ENCODE measurements at places on chromosomes 3 and 15. TPM values are rescaled to one million over a fixed set of nuclear protein-coding genes. Genes with fewer than 3 reads are reported as not detected.

GRCh38 chr3:32239307-32240158 is 1.1 kb downstream of the CMTM8 start:
- no peak for DNase-seq

- no peak for DNase-seq
Measured at GRCh38 chr15:29623116-29623639, 199.1 kb downstream of the TJP1 start.

- DNase-seq: no peak
Measured at GRCh38 chr3:25344670-25345069, 83.4 kb upstream of the RARB start.

- no peak for DNase-seq
Measured at GRCh38 chr3:127457094-127457475, 133.4 kb downstream of the TPRA1 start.

DNA sequence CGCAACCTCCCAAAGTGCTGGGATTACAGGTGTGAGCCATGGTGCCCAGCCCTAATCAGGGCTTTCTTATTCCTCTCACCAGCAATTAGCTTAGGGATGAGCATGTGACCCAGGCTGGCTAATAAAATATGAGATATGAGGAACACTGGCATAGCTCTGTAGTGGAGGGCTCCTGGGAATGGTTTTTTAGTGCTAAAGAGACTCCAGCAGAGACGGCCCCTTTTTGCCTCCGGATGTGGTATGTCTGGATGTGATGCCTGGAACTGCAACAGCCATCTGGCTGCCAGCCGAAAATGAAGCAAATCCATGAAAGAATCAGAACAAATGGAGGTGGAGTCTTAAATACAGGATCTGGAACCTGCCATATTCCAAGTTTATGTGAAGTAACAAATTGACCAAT is 69.1 kb upstream of the MAGI1 start:
- no peak for DNase-seq

DNA sequence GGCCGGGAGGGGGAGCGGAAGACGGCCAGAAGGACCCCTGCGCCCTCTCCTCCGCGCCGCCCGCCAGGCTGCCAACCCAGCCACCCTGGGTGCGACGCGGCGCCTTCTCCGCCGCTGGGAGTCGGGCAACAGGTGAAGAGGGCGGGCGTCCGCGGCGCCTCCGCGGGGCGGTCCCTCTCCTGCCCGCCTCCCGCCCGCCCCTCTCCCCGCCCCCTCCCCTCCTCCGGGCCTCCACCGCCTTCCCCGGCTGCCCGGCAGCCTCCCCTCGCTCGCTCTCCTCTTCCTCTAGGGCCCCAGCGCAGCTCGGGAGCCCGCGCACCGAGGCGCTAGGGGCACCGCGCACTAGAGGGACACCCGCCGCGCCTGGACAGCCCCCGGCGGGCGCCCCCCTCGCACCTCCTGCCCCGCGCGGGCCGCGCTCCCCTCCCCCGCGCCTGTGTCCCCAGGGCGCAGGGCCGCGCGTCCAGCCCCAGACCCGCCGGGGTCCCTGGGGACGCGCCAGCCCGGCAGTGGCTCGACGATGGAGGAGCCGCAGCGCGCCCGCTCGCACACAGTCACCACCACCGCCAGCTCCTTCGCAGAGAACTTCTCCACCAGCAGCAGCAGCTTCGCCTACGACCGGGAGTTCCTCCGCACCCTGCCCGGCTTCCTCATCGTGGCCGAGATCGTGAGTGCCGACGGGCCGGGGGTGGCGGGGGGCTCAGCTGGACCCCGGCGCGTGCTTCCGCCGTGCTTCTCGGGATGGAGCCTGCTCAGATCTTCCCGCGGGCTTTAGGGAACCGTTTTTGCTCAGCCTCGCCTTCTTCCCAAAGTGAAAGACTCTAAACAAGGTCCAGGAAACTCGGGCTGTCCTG is at the start of gene CMTM8:
TSS of gene CMTM8 (plus strand) at position 228 of the 854 bp plus-strand sequence. CDS start at position 521, 293 bp downstream.
- no peak for DNase-seq

GRCh38 chr3:129001806-129002572 is 885 bp downstream of the EFCC1 start:
- DNase-seq: no peak

DNA sequence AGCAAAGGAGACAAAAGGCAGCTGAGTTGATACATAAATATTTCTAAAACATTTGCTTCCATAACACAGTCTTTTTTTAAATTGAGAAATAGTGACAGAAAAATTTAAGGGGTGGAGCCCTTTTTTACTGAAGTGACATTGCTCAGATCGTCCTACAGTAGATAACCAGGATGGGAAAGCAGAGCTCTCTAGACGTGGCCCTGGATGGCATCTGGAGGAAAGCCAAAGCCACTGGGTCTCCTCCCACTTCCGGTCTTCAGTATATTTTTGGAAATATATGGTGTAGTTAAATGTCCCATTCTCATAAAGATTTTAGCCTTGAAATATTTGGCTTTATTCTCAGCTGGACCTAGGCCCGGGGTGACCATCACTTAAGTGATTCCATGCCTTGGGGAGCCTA is 326.1 kb downstream of the ZNF621 start:
- DNase-seq: no peak

- no peak for DNase-seq
Measured at GRCh38 chr15:82697735-82698407, 11.8 kb downstream of the AP3B2 start.

DNA sequence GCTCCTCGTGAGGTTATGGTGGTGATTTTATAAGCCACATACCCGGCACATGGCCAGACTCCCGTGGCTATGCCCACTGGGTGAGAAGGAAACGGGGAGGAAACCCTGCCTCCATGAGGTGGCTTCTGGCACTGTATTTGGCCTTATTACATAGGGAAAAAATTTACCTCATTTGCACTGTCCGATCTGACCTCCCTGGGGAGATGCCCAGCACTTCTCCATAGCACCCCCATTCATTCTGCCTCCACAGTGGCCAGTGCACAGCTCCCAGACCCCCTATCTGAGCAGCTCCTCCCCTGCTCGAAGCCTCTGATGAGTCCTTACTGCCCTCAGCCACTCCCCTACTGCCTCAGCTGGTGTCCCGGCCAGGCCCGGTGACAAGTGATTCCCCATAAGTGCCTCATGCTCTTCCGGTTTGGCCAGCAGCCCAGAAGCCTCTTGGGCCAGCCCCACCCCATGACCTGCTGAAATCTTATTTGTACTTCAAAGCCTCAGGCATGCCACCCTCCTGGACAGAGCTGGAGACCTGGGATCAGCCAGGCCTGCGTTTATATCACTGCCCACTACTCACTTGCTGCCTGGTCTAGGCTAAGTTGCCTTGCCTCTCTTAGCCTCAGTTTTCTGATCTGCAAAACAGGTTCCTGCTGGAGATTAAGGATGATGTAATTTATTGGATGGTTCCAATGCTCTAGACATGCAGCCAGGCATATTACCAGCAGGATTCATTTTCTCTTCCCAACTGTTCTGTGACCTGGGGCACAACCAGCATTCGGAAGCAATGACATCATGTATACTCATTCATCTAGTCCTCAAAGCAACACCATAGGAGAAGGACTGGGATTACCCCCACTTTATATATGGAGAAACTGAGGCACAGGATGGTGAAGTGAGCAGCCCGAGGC is 30.6 kb upstream of the SLC6A6 start:
- DNase-seq: no peak

DNA sequence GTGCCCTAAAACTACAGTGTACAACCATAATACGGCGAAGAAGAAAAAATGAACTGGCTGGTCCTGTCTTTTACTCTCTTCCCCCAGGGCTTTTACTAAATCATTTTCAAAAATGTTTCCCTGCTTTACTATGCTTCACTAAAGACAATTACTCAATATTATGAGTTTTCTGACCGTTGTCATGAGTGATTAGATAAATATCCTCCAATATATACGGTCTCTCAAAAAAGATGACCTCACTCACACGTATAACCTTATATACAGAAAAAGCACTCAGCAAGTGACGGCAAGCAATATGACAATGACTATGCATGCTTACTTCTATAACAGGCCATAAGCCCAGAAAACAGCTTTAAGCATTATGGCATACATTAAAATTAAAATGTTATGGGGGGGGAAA is 60.5 kb downstream of the TBL1XR1 start:
- no peak for DNase-seq

DNA sequence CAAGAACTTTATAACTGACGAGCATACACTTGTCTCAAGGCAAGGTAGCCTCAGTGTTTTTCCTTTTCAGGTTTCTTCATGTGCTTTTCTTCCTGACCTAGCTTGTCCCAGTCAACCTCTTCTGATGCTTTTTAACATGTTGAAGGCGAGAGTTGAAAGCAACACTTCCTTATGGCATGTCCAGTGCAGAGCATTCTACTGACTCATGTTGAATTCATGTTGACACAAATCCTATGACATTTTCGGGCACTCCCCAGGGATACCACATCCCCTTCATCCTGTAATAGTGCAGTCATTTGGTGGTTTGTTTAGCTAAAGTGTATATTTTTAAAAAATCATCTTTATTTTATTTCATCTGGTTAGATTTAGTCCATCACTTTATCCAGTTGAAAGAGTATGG is 75.9 kb upstream of the CBLB start:
- no peak for DNase-seq

GRCh38 chr3:175989161-175989560 is 1130.0 kb downstream of the NAALADL2 start:
- no peak for DNase-seq

- DNase-seq: no peak
Measured at GRCh38 chr3:170778240-170779217, 91.5 kb downstream of the RPL22L1 start.

DNA sequence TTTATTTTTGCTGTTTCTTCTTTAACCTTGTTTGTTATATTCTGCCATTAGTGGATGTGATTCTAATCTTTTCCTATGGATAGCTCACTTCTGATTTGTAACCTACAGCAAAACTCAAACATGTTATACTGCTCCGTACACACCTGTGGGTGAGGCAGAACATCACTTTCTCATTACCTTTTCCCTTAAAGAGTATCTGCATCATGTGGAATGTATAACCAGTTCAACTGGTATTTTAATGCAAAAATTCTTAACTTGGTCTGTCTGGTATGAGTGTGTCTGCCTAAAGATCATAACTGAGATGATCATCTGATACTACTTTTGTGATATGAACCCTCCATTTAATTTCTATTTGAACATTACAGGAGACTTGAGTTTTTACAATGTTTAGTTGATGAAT is 13.0 kb upstream of the UPK1B start:
- DNase-seq: no peak

DNA sequence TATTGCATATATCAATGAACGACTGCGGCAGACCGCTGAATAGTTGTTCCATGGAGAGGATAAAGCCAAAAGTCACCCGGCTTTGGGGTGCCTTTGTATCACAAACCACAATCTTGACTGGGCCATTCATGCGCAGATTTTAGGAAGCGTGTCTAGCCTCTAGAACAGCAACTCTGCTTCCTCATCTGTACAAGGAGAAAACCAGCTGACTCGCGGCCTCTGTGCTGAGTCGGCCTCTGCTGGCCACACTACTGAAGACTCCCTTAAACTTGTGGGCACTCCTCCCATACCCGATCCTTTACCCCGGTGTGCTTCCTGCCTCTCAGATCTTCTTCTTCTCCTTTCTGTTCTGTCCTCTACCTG is 872 bp downstream of the DLEC1 start:
- DNase-seq: no peak

GRCh38 chr3:72489901-72490300 is 358.3 kb downstream of the SHQ1 start:
- no peak for DNase-seq

The CLDN1 gene
- total RNA-seq: 63.1 TPM

The ZMYND10 gene
- total RNA-seq: 0.12 TPM

The ABHD10 gene
- 20.3 TPM for total RNA-seq
